ENCODE measurements at places on chromosomes 7 and 10.

- peak; percentile 65 for DNase-seq
These were observed 177.2 kb downstream of the SH3PXD2A start for GRCh38 chr10:103678178-103678526.

DNA sequence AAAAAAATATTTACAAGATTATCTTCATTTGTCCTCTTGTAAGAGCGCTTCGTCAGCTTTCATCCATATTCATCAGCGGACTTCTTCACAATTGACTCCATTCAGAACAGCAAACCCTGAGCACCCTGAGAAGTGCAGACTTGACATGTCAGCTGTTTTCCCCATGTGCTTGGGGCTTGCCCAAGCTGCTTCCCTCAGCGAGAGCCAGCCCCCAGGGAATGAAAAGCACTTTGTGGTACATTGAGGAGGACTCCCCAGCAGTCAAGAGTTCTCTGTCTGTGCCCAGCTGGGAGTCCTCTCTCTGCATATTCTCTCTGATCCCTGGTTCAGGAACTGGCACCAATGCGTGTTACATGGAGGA, 22.7 kb downstream of the HKDC1 start:
- DNase-seq: no peak

- no peak for DNase-seq
These were observed 45.7 kb downstream of the EBF3 start for GRCh38 chr10:129918401-129918800.

DNA sequence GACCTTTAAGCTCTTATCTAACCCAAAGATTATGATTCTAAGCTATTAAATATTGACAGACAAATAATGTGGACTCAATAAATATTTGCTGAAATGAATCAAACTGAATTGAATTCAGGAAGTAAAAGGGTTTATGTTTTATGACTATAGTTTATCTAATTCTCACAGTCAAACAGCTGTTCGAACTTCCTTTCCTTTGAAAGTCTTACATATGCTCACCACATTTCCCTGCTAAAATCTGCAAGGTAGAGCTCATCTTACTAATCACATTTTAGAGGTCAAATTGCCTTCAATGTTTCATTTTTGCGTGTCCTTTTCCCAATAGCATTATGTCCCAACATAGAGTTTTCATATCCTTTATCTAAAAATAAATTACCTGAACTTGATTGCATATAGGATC, 154.9 kb upstream of the PPP1R3A start:
- no peak for DNase-seq

DNA sequence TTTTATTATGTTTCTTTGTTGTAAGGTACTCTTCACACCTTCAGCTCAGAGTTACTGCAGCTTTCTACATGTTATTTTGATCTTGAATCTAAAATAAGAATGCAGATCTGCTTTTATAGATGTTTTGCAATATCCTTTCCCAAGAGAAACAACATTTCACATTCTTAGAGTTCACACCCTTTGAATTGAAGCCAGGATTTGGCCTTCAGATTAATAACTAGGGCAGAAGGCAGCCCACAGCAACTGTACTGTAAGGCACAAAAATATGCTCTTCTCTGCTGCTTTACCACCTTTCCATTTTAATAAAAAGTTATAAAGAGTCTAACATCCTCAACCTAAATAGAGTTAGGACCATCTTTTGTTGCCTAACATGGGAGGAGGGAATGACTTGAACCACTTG, 224.7 kb downstream of the LHFPL3 start:
- DNase-seq: no peak

GRCh38 chr7:50068850-50069551, 24.0 kb downstream of the ZPBP start:
- peak; percentile 30 for DNase-seq
